ENCODE measurements at places on chromosomes 1 and 21.
A peak's percentile ranks its signal among the peaks of the same experiment; 100 is the strongest.

- no peak for DNase-seq
These were observed 60.7 kb downstream of the ACBD3 start for GRCh38 chr1:226125831-226126230.

DNA sequence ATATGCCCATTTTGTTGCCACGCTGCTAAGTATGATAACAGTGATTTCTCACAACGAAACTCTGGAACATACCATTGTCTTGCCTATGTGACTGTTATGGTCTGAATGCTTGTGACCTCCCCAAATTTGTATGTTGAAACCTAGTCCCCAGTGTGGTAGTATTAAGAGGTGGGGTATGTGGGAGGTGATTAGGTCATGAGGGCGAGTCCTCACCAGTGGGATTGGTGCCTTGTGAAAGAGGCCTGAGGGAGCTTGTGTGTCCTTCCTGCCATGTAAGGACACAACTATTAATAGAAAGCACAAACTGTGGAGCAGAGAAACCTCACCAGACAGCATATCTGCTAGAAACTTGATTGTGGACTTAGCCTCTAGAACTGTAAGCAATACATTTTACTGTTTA lies 84.6 kb downstream of the SELENOF start:
- DNase-seq = no peak

DNA sequence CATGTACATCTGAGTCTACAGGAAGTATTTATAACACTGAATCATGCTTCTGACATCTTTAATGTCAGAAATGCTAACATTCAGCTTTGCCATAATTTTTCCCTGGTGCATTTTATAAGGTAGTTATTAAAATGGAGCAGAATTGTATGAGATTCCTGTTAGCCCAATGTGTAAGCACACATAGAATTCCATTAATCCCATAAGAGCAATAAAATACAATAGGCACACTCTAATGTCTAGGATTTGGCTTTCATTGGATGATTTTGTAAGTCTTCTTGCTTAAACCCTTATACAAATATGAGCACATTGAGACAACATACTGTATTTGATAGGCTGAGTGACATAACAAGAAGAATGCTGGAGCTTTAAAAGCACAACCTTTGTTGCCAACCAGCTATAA lies 256.4 kb downstream of the HMCN1 start:
- DNase-seq = no peak

- peak; percentile 90 for DNase-seq
These were observed 214.5 kb upstream of the CAMK1G start for GRCh38 chr1:209368864-209369598.

GRCh38 chr1:89363196-89363595 lies 663 bp upstream of the GBP6 start:
- DNase-seq = peak; percentile 83

- DNase-seq = no peak
These were observed 26.1 kb downstream of the SPRTN start for GRCh38 chr1:231364192-231364591.
